ENCODE measurements at places on chromosomes 16 and 17. TPM values are rescaled to one million over a fixed set of nuclear protein-coding genes. Genes with fewer than 3 reads are reported as not detected.

- no peak for DNase-seq
These were observed 184.7 kb downstream of the COPRS start for GRCh38 chr17:31674305-31674704.

GRCh38 chr17:77474292-77474988 lies 333.7 kb downstream of the SEC14L1 start:
- no peak for DNase-seq

- no peak for DNase-seq
These were observed at the start of gene SLC46A1 for GRCh38 chr17:28405632-28406472. SLC46A1 (minus strand) TSS chr17:28406212; CDS start chr17:28406114, 98 bp downstream.

GRCh38 chr17:35359398-35359797 lies 14.0 kb downstream of the SLFN11 start:
- DNase-seq, result no peak

The PYDC1 gene
- total RNA-seq, result not detected

GRCh38 chr17:49580981-49581647 lies 5.4 kb downstream of the NXPH3 start:
- DNase-seq, result no peak

GRCh38 chr17:68937890-68938514 lies 17.2 kb downstream of the ABCA8 start:
- DNase-seq, result no peak

DNA sequence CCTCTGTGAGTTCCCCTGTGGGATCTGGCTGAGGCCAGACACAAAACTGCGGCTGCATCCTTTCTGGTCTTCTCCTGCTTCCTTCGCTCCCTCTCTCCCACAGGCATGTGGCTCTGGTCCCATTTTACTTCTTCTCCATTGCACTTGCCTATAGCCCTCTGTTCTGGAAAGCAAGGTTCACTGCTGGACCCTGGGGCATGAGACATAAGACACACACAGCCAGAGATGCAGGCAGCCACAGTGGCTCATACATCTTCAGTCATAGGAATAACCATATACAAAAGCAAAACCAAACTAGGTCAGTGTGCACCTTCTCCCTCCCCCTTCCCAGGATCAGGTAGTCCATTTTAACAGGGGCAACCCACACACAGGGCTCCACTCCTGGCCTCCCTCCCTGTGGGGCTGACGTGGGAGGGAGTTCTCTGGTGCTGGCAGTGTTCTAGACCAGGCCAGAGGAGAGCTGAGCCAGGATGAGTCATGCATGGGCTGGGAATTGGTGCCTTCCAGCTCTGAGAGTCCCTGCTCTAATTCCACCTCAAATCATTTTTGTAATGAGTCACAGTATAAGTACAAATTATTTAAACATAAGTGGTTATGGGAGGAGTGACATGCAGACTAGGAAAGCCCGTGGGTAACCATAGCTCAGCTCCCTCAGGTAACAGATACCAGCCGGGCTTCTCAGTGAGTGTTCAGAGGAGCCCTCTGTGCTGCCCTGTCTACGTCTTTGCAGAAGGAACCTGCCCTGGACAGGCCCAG lies 58.0 kb downstream of the ASIC2 start:
- DNase-seq, result peak; percentile 67

GRCh38 chr17:66507982-66508760 lies 205.8 kb downstream of the PRKCA start:
- DNase-seq, result no peak

GRCh38 chr16:24035127-24035842 lies 199.5 kb downstream of the PRKCB start:
- no peak for DNase-seq

The KCNH4 gene
- total RNA-seq, result 0.21 TPM

The IGFALS gene
- 0.28 TPM for total RNA-seq

DNA sequence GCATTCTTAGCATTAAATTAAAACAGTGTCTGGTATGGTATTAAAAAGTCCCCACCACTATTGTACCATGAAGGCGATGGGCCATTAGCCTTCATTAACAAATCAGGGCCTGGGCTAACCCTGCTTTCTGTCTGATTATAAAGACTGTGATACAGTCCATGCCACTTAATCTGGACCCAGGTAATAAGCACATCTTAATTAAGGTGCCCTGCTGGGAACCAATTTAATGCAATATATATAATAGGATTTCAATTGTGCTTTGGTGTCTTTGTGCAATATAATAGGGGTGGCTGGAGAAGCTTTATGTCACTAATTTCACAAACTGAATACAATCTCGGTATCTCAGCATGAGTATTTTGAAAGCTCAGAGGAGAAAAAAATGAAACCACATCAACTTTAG lies 64.4 kb upstream of the CDH8 start:
- DNase-seq, result no peak

DNA sequence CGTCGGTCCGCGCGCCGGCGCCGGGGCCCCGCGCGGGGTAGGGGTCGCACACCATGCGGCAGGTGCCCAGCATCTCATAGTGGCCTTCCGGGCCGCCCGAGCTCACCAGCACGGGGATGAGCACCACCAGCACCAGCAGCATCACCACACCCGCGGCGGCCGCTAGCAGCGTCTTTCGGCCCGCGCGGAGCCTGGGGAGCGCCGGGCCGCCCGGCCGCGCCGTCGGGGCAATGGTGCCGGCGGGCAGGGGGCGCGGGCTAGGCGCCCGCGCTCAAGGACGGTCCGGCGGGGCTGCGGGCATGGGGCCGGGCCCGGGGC lies 237 bp downstream of the C1QL1 start:
- DNase-seq, result no peak

The PAM16 gene
- total RNA-seq, result 18.4 TPM

The TBC1D3E gene
- total RNA-seq, result not detected

GRCh38 chr16:79656553-79657115 lies 56.1 kb upstream of the MAF start:
- DNase-seq, result no peak

DNA sequence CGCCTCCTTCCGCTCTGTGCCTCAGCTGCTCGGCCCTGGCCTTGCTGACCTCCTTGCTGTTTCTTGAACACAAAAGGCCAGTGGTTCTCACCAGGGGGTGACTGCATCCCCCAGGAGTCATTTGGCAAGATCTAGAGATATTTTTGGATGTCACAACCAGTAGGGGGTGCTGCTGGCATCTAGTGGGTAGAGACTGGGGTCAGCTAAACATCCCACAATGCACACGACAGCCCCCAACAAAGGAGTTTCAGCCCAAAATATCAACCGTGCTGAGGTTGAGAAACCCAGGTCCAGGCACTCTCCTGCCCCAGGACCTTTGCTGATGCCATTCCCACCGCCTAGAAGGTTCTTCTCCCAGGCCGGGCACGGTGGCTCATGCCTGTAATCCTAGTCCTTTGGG lies 39.7 kb downstream of the ABCC6 start:
- no peak for DNase-seq

GRCh38 chr16:77459534-77460254 lies 24.9 kb upstream of the ADAMTS18 start:
- DNase-seq, result no peak

DNA sequence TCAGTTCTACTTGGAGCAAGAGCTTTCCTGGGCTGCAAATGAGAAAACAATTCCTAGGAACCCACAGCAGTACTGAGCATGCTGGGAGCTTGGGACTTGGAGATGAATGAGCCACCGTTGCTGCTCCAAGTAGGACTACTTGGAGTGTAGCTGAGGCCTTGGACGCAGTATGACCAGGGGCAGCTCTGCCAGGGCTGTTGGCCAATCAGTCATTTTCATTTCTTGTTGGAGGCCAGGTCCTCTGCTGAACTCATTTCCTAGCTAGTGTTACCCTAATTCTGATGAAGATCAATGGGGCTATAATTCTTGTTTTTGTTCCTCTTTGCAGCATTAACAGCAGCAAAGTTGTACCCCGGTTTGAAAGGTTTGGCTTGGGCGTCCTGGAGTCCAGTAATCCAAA lies 8.0 kb upstream of the LGALS9 start:
- DNase-seq, result no peak

The CA5A gene
- not detected for total RNA-seq

The SLC47A1 gene
- 4.1 TPM for total RNA-seq

DNA sequence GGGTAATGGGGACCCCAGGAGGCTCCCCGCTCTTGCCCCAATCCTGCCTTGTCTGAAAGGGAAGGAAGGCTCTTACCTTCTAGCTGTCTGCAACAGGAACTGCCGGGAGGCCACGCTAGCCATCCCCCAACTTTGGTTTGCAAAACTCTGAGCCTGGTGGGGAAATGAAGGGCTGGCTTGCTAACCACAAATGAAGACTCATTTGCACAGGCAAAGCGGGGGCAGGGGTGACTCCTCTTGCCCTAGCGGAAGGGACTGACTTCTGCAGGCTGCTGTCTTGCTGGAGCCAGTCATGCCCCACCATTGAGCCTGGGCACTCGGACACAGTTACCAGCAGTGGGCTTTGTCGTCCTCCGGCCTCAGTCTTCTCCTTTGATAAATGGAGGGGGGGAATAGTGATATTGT lies 52.6 kb downstream of the PLCG2 start:
- no peak for DNase-seq

DNA sequence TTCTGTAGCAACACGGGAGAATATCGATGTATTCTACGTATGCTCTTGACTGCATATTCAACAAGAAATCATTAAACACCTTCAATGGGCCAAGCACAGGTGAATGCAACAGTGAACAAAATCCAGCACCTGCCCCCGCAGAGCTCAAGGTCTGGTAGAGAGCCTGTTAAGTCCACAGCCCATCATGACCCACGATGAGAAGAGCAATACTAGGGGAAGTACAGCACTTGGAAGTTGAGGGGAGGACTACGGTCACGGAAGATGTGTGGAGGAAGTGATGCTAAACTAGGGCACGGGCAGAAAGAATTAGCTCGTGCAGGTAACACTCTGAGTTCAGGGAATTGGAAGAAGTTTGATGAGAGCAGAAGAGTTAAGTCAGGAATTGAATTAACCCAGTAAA lies 253.6 kb downstream of the HAPSTR1 start:
- DNase-seq, result no peak

GRCh38 chr16:51524070-51524469 lies 373.0 kb upstream of the SALL1 start:
- no peak for DNase-seq

DNA sequence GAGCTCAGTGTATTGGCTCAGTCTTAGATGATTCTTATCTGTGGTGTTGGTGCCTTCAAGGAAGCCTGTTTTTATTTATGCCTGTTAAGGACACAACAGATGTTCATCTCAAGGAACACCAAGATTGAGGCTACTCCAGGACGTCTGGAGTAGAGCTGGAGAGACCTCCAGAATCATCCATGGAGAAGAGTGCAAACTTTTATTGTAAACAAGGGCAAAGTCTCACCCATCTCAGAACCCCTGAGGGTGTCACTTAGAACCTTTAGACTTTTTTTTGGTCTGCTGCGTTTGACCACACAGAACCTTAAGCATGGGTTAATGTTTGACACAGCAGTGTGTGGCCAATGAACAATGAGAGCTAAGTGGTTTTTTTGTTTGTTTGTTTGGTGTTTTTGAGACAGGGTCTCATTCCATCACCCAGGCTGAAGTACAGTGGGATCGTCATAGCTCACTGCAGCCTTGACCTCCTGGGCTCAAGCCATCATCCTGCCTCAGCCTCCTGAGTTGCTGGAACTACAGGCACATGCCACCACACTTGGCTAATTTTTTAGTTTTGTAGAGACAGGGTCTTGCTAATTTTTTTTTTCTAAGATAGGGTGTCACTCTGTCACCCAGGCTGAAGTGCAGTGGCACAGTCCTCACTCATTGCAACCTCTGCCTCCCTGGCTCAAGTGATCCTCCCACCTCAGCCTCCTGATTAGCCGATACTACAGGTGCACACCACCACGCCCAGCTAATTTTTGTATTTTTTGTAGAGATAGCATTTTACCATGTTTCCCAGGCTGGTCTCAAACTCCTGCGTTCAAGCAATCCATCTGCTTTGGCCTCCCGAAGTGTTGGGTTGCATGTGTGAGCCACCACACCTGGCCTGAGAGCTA lies 16.3 kb downstream of the SLC47A1 start:
- no peak for DNase-seq

DNA sequence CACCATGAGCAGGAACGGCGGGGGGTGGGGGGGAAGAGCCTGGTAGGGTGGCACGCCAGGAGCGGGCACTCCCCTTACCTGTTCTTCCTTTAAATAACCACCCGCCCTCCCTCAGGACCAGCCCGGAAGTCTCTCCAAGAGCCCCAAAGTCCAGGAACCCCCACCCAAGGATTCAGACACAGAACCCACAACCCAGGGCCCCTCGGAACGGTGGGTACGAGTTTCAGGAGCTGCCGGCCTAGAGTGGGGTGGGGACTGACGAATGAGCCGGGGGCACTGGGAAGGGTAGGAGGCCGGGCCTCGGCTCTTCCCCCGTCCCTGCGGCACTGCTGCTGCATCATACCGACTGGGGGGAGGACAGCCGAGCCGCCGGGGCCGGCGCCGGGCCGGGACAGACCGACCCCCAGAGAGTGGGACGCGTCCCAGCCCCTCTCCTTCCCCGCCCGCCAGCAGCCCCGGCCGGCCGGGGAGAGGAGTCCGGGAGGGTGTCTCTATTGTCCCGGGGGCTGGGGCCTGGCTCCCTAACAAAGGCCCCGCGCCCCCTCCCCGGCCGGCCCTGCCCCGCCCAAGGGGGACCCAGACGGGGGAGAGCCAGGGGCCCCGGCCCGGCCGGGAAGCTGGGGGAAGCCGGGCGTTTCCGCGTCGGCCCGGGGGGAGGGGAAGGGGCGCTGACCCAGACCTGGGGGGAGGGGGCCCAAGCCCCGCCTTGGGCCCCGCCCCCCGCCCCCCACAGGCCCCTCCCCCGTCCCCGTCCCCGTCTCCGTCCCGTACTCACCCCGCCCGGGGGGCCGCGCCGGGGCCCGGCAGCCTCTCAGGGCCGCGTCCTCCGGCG lies 747 bp downstream of the ATXN7L3 start:
- DNase-seq, result no peak

DNA sequence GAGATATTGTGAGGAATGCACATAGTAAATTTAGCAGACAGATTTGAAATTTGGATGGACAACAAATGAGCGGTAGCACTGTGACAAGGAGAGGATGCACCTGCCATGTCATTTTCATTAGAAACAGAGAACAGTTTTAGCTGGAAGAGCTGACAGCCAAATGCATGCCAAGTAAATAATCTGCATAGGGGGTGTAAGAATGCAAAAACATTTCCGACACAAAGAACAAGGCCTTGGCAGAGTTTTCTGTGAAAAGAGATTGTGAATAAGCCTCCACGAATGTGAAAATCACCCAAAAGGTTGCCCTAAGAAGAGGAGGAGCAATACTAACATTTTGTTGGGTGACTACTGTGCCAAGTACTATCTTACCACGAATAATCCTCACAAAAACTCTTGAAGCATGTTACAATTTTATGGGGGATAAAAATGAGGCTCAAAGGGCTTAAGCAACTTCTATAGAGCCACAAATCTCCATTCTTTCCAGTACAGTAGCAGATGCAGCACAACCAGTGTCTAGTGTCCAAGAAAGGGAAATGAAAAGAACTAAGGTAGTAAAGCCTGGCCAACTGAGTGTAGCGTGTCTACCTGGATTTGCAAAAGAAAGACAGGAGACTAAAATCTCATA lies 28.3 kb downstream of the TMEM100 start:
- no peak for DNase-seq

- DNase-seq, result no peak
These were observed 83.4 kb downstream of the HIC1 start for GRCh38 chr17:2138318-2138717.

The PAQR4 gene
- 3.1 TPM for total RNA-seq

DNA sequence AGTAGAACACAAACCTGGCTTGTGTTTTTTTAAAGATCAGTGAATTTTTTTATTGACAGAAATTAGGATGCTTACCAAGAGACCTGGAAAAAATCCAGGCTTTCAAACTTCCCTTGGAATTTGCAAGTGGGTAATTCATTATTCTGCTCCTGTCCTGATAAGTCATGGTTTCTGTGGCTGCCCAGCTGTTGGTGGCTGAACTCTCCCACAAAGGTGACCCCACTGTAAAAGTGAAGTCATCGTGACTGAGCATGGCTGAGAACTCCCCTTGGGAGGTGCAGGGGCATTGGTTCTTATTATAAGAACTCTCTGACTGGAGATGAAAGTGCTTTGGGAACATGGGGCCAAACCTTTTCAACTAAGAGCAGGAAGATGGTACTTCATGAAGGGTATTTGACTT lies 46.6 kb upstream of the TANC2 start:
- DNase-seq, result no peak

The FAM20A gene
- total RNA-seq, result 24.8 TPM

Measured in thoracic aorta (tissue), 2 donors.